Stimulated activated CD4-positive, alpha-beta T cell treated with anti-CD3 and anti-CD28 coated beads, Interleukin-15, amount 100 ng/mL, for 48 hours (primary cell): ENCODE measurements at places on chromosomes 4 and X.

GRCh38 chrX:43505769-43506168 is 150.3 kb upstream of the MAOA start:
- no peak for DNase-seq

GRCh38 chr4:150641612-150642011 is 59.7 kb downstream of the MAB21L2 start:
- no peak for DNase-seq

- DNase-seq: no peak
Observed at GRCh38 chr4:171622729-171623128, 190.5 kb upstream of the GALNTL6 start.

- DNase-seq: no peak
Observed at GRCh38 chr4:87416965-87417364, 5.4 kb upstream of the NUDT9 start.

GRCh38 chr4:109179061-109179460 is 123.4 kb downstream of the COL25A1 start:
- DNase-seq: no peak
